ENCODE measurements at places on chromosomes 2 and 18.

DNA sequence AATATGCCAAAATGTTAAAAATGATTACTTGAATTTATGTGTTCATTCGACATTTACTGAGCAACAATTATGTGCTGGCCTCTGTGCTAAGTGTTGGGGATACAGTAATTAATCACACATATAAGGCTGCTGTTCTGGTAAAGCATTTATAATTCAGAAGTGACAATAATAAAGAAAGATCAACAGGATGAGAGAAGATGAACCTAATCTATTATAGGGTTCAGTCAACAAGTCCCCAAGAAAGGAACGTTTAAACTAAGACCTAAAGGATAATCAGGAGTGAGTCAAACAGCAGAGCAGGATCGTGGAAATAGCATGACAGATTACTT, 60.1 kb upstream of the COX7A2L start:
- DNase-seq = no peak

DNA sequence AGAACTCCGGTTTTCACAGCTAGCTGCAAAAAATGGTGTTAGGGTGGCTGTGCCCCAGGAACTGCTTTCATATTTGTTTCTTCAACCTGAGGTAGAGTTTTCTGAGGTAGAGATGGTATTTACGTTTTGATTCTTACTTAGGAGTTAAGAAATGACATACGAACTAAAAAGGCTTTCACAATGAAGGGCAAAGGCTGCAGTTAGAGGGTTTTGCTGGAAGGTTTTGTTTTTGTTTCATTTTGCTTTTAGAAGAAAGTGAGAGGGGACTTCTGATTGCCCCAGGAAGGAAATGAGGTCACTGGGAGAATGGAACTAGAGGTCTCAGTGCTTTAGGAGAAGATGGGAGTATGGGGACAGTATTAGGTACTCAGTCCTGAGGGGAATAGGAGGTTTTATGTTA, 15.5 kb downstream of the CDCA7 start:
- DNase-seq = no peak

GRCh38 chr2:75516378-75517360, 44.1 kb downstream of the EVA1A start:
- DNase-seq = no peak

GRCh38 chr2:203774760-203775159, 68.3 kb downstream of the CD28 start:
- no peak for DNase-seq

GRCh38 chr2:2542966-2543611, 212.0 kb upstream of the MYT1L start:
- DNase-seq = no peak

- no peak for DNase-seq
Measured at GRCh38 chr2:221075203-221075602, 496.9 kb downstream of the EPHA4 start.

All from T-helper 9 cell (primary cell).